ENCODE measurements at places on chromosomes 11 and 22.

- DNase-seq = no peak
Measured at GRCh38 chr22:26825960-26826935, 168.9 kb downstream of the MIAT start.

DNA sequence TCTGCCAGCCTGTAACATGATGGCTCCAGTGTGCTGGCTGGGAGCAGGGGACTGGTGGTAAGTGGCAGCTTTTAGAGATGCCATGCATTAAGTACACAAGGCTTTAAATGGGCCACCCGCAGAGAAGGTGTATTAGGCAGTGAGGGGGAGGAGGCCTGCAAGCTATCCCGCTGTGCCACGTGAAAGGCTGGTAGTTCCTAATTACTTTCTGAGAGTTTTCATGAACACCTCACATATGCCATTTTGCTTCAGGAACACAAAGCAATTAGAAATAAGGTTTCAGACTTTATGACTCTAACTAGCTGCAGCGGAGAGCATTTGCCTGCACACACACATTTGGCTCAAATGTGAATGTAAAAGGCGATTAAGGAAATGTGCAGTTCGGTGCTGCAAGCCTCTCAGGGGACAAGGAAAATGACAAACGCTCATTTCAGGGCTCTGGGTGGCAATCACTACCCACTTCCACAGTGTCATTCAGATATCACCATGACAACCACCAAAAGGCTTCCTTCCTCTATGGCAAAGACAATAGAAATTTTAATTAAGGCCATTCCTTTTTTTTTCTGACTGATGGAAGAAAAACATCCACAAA is 116.6 kb downstream of the PLEKHA7 start:
- DNase-seq = no peak

DNA sequence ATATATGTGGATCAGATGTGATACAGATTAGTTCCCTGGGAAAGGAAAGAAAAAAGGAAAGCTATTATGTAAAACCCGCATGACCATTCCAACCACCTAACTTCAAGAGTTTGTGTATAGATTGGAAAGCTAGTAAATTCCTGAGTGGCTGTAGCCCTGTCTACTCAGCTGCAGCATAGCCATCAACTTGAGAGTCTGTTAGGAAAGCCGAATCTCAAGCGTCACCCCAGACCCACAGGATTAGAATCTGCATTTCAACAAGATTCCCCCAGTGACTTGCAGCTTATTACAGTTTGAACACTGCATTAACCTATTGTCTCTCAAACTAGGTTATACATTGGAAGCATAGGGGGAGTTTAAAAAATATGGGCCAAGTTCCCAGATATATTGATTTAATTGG is 921.7 kb downstream of the LRRC4C start:
- DNase-seq = no peak

GRCh38 chr11:62108017-62108750 is 15.6 kb upstream of the INCENP start:
- DNase-seq = peak; percentile 42

GRCh38 chr11:70544774-70545609 is 146.7 kb downstream of the CTTN start:
- no peak for DNase-seq

DNA sequence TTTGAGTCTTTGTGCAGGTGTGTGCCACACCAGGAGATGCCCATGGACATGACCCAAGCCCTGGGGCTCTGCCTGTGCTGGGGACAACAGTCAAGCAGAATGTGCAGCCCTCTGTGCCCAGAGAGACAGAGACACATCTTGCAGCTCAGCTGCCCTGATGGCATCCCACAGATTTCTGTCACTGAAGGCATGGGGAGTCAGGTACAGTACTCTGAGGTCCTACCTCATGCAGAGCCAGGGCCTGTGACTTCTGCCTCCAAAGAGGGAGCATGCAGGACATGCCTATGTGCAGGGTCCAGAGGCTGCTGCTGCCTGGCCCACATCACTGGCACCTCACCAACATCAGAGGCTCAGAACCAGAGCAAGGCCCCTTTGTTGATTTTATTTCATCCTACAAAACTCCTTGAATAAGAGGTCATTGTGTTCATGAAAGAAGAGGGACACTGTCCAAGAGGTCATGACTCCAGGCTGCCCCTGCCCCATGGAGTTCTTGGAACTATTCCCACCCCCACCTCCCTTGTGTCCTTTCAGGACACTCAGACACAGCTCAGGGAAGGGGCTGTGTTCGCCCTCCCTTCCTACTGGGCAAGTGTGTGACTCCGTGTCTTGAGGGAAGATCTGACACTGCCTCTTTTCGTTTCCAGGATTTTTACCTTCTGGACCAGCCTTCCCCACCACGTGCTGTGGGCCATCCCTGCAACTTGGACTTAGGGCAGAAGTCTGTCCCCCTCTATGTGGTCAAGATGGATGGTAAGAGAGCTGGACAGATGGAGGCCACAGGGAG is 62.3 kb downstream of the BTG4 start:
- DNase-seq = no peak

DNA sequence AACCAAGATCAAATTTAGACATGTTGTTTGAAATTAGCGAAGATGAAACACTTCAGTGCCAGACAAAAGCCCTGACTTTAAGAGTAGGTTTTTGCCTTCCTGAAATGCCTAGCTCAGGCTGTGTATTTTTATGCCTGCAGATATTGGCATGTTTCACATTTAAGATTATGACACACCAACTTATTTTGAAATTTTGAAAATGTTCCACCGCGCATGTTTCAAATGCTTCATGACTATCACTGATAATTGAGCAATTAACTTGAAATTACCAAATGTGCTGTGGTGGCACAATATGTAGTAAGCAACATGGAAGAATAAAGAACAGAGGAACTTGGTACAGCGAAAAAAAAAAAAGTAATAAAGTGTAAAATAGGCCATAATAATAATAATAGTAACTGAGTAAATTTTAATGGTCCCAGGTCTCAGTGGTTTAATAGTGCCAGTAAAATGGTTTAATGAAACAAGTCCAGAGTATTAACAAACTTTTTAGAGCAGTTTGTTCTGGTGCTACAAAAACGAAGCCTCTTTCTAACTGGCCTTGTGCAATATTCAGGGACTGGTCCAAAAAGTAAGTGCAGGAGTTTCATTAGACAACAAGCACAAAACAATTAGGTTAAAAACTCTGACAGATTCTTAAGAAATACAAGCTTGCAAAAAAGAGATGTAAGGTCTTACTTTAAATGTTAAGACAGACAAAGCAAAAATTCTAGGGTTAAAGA is 112.5 kb upstream of the SOX6 start:
- DNase-seq = no peak

DNA sequence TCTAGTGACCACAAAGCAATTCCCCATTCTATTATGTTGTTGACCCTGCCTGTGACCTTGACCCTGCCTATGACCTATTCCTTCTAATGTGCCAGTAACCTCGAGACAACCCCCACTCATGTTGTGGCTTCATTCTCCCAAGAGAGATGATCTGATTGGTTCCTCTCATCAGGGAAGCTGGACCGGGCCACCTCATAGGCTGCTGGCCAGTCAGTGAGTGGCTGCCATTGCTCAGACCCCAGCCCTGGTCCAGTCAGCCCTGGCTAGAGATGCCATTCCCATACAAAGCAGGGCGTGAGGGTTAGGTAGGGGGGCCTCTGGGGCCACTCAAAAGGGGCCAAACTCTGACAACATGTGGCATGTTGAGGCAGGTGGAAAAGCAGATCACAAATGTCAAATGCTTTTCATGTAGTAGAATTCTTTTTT is 11.9 kb downstream of the SLC29A2 start:
- DNase-seq = no peak

DNA sequence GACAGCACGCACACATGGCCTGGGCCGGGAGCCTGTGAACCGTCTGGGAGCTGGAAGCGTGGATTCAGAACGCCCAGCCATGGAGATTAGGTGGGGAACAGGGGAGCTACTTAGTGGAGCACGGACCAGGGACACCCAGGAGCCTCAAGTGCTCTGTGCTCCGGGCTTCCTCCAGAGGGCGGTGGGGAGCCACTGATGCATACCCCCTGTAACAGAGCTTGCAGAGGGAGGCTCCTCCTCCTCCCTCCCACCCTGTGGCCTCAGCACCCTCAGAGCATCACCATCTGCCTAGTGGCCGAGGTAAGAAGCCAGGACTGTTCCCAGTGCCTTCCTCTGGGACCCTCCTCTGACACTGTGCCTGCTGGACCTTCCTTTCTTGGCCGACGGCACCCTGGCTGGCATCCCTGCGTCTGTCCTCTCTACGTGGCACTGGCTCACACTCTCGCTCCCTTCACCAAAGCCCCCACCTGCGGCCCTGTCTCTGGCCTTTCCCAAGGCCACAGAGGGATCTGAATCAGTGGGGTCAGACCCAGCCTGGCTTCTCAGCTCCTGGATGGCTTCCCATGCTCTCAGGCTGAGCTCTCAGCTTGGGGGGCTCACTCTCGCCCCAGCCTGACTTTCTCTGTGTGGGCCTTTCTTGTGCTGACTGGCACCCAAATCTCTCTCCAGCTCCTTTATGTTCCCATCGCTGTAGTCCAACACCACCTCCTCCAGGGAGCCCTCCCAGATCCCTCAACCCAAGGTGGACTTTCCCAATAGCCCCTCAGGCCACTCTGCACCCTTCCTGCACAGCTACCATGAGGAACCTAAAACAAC is 780.9 kb downstream of the BRD1 start:
- no peak for DNase-seq

GRCh38 chr11:12375720-12376119 is 1.7 kb upstream of the PARVA start:
- no peak for DNase-seq

DNA sequence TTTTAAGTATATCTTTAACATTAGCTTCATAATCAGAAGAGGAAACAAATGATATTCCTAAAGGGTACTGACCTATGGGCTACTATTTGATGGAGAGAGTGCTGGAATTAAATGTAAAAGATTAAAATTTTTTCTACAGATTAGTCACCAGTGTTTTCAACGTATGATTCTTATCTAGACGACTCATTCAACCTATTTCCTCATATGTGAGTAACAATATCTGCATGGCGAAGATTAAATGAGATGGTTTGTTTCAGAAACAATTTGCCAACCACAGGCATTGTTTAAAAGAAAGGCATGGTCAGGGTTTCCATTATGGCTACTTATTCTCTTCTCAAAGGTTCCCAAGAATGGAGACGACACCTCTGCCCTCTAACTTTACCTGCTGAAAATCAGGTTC is 20.4 kb downstream of the OR56B4 start:
- DNase-seq = peak; percentile 32

GRCh38 chr11:130211781-130212401 is 52.3 kb downstream of the ST14 start:
- DNase-seq = no peak

DNA sequence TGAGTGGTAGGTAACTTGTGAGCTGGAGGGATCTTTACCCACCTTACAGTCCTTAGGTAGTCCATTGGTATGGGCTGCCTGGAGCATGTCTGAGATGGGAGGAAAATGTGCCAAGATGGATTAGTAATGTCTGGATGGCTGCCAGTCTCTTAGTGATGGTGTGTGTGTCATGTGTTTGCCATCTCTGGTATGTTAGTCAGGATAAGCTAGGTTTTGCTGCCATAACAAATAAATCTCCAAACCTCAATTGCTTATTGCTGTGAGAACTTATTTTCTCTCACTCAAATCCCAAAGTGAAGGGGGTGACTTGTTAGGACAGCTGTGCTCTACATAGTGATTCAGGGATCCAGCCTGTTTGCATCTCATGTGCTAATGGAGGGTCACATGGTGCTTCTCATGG is 40.9 kb upstream of the MYEOV start:
- peak; percentile 93 for DNase-seq

- no peak for DNase-seq
Measured at GRCh38 chr11:5286901-5287300, 14.8 kb downstream of the OR51B4 start.

- no peak for DNase-seq
Measured at GRCh38 chr11:121405646-121406045, 46.5 kb upstream of the SORL1 start.
